Diencephalon (tissue), 1 donor: ENCODE measurements at places on chromosomes 4 and X. TPM values are rescaled to one million over a fixed set of nuclear protein-coding genes. Genes with fewer than 3 reads are reported as not detected.

Gene TEX11
- total RNA-seq, result not detected

Gene SPANXC
- not detected for total RNA-seq

Gene RHOXF2B
- total RNA-seq, result not detected

Gene SSX3
- total RNA-seq, result not detected

Gene TSPAN7
- total RNA-seq, result 141 TPM

Gene REELD1
- not detected for total RNA-seq

Gene CXCL6
- 0.69 TPM for total RNA-seq

Gene IGFBP7
- 59.1 TPM for total RNA-seq
